ENCODE measurements at places on chromosomes 4 and X.

DNA sequence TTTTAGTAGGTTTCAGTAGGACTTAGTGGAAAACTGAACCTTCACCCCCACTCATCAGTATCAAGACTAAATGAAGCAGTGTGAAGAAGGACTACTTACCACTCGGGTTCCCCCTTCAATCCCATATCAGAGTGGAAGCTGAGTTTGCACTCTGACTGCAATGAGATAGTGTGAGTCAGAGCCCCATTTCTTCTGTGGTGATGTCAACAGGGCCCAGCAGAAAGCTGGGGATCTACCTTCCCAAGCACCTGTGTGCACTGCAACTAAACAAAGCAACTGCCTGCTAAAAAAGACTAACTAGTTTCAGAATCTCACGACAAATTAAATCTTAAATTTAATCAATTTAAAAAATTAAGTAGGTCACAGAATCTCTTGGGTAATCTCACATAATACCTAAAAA is 1837.0 kb upstream of the PCDH7 start:
- DNase-seq, result no peak

- DNase-seq, result no peak
Observed at GRCh38 chr4:173538148-173538908, 8.3 kb upstream of the HAND2 start.

DNA sequence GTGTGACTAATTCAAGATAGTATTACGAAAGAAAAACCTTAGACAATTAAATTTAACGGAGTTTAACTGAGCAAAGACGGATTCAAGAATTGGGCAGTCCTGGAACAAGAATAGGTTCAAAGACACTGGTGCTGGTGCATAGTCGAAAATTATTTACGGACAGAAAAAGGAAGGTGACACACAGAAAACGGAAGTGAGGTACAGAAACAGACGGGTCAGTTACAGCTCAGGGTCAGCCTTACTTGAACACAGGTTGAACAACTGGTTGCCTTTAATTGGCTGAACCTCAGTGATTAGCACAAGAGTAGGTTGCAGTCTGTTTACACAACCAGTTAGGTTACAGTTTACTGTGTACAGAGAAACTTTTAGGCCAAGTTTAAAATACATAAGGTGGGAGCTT is 31.5 kb downstream of the KLHL8 start:
- no peak for DNase-seq

- no peak for DNase-seq
Observed at GRCh38 chrX:108157628-108158027, 66.0 kb downstream of the ATG4A start.

DNA sequence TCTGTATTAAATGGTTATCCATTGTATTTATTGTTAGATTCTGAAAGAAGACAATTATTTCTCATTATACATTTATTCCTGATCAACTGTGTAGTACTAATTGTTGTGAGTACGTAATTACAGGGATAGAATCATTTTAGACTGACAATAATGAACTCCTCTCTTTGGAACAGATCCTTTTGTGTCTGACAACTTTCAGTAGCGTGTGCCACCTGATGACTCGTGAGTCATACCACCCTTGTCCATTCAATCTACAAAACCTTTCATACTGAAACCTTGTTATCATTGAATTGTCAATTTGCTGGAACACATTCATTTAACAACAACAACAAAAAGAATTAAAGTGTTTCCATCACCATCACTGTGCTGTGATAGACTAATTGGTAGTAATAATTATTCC is 602.7 kb upstream of the PCDH7 start:
- DNase-seq, result no peak

- DNase-seq, result no peak
Observed at GRCh38 chr4:13455411-13455810, 28.7 kb downstream of the RAB28 start.

GRCh38 chrX:103791228-103791627 is 14.6 kb downstream of the PLP1 start:
- no peak for DNase-seq

GRCh38 chrX:7730071-7730470 is 112.9 kb upstream of the VCX start:
- DNase-seq, result no peak

DNA sequence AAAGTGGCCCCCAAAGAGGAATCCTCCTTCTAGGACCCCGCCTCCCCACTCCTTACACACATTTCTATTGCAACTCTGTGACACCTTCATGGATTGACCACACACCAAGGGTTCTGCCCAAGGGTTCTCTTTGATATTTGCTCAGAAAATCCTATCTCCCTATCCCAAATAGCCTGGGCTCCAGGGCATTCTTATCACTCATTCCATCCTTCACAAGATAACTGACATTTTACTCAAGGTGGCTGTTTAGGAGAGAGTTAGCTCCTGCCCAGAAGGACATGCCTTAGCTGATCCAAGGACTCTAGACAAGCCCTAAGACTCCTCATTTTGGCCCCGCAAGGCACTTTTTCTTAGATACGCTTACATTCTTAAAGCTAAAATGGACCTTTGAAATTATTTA is 47.4 kb downstream of the ATXN3L start:
- DNase-seq, result no peak

GRCh38 chrX:55919367-55920221 is 202.0 kb downstream of the RRAGB start:
- no peak for DNase-seq

DNA sequence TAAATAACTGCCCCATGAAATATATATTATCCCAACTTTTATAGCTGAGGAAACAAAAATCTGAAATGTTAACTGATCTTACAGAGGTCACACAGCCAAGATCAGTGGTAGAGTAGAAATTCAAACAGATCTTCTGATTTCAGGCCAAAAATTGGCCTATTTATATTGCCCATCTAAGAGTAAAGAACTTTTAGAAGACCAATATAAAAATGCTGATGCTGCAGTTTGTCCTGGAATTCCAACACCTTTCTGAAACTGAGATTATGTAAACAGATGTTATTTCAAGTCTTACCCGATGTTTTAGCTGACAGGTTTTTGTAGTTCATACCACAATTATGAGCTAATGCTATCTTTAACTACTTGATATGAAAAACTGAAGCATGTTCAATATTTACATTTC is 51.1 kb downstream of the SPANXN3 start:
- DNase-seq, result peak; percentile 14

DNA sequence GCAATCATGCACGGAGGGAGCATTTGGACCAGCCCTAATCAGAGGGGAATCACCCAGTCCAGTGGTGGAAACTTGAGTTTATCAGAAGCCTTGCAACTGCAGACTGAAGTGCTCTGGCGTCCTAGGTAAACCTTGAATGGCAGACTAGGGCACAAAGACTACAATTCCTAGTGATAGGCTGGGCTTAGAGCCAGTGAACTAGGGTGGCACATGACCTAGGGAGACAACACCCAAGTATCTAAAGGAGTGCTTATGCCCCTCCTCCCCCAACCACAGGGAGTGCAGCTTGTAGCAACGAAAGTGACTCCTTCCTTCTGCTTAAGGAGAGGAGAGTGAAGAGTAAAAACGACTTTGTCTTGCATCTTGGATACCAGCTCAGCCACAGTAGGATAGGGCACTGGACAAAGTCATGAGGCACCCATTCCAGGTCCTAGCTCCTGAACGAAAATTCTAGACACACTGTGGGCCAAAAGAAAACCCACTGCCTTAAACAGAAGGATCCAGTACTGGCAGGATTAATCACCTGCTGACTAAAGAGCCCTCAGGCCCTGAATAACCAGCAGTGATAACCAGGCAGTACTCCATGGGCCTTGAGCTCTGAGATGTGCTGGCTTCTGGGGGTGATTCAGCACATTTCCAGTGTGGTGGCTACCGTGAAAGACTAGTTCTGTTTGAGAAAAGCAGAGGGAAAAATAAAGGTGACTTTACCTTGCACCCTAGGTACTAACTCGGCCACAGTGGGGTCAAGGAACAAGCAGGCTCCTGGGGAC is 58.7 kb upstream of the STARD8 start:
- DNase-seq, result no peak

Measured in kidney glomerular epithelial cell (primary cell).